SK-N-DZ (cell line): ENCODE measurements at places on chromosomes 12 and 14.

GRCh38 chr12:116697305-116697704 lies 40.6 kb downstream of the SPRING1 start:
- DNase-seq = peak; percentile 76

- DNase-seq = no peak
Observed at GRCh38 chr14:28280530-28280929, 486.1 kb upstream of the FOXG1 start.

- DNase-seq = no peak
Observed at GRCh38 chr12:62347922-62348650, 87.9 kb downstream of the USP15 start.

- no peak for DNase-seq
Observed at GRCh38 chr12:47903927-47904712, 674 bp downstream of the VDR start.

DNA sequence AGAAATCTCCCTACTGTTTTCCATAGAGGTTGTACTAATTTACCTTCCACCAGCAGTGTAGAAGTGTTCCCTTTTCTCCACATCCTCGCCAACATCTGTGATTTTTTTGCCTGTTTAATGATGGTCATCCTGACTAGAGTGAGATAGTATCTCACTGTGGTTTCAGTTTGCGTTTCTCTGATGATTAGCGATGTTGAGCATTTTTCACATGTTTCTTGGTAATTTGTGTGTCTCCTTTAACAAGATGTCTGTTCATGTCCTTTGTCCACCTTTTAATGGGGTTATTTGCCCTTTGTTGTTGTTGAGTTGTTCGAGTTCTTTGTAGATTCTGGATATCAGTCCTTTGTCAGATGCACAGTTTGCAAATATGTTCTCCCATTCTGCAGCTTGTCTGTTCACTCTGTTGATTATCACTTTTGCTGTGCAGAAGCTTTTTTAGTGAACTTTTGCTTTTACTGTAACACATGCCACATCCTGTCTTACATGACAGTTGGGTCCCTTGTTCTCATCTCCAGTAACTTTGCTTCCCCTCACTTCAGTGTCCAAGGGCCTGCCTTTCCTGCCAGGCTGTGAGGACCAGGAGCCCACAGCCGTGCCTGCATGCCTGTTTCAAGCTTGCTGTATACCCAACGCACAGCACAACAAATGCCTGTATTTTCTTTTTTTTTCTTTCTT lies 64.9 kb downstream of the SPRING1 start:
- DNase-seq = no peak

GRCh38 chr12:128323145-128323920 lies 56.4 kb downstream of the TMEM132C start:
- peak; percentile 98 for DNase-seq

DNA sequence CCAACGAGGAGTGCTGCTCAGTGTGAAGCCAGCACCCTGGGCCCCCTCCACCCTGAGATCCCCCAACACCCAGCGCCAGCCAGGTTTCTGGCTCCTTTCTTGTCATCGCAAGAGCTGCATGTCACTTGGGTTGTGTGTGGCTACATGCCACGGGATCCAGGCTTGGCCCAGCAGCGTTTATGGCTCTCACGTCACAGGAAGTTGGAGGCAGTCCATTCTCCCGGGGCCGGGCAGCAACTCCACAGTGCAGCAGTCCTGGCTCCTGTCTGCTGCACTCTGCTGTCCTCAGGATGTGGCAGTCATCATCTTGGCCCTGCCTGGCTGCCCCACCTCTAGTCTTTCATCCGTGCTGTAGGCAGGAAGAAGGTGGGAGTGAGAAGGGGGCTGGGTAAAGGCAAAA lies 78.3 kb downstream of the AACS start:
- no peak for DNase-seq

GRCh38 chr12:21599143-21599999 lies 5.3 kb downstream of the GYS2 start:
- DNase-seq = no peak

DNA sequence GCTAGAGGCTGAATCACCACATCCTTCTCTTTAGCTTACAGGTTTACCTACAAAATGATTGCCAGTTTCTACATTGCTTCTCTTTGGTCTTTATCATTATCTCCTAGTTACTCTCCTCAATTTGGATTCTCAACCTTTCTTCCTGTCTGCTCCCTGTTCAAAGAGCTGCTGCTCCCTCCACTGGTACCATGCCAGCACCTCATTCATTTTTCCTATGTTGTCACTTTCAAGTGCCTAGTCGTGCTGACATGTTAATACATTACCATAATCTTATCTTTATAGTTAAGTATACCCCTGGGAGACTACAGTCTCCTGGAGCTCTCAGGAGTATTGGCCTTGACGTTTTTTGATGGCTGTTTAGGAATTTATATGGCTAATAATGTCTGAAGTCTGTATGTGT lies 14.2 kb downstream of the FRS2 start:
- DNase-seq = no peak

DNA sequence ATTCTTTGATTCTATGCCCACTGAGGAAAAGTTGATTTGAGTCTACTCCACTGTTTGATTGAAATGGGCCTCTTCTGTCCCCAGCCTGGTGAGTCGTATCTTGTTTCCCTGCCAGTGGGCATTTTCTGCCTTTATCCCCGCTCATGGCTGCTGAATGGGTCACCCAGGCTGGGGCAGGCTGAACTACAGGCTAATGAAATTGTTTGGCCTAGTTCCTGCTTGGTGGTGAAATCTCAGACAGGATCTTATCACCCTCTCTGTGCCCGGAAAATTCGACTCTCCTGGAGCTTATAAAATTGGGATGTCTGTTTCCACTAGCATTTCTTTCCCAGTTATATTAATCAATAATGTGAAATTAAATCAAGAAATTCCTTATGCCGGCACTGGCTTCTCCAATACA lies 65.0 kb downstream of the CHST11 start:
- no peak for DNase-seq

- peak; percentile 53 for DNase-seq
Observed at GRCh38 chr12:117857632-117858612, 110.9 kb downstream of the KSR2 start.

DNA sequence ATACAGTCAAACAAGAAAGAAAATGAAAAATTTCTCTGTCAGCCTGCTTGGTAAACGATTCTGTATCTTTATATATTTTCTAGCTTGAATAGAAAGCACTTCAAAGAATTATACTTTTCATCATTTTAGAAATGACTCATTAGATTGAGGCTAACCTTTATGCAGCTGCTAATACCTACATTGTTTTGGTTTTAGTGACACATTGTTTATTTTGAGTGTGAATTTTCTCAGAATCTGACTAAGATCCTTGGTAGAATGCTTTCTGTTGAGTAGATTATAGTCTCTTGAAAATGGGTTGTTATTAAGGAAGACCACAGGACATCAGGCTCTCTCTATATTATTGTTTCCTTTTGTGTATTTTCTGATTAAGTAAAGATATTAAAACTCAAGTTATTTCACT lies at the start of gene PMCH:
Gene PMCH (minus strand): TSS at position 45 of the 400 bp plus-strand sequence. CDS start 63 bp downstream, outside the sequence.
- no peak for DNase-seq

DNA sequence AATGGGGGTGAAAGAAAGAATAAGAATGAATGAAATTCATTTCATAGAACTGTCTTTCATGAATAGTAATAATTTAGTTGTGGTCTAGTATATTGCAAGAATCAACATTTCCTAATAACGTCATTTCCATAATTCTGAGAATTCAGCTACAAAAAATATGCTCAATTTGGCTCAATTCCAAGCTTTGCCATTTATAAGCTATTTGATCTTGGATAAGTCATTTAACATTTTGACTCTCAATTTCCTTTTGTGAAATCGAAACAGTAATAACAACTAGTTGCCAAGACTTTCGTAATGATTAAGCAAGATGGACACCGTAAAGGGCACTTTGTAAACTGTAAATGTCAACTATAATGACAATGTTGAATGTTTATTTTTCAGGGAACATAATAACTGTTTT lies 18.1 kb downstream of the NOS1 start:
- DNase-seq = no peak

DNA sequence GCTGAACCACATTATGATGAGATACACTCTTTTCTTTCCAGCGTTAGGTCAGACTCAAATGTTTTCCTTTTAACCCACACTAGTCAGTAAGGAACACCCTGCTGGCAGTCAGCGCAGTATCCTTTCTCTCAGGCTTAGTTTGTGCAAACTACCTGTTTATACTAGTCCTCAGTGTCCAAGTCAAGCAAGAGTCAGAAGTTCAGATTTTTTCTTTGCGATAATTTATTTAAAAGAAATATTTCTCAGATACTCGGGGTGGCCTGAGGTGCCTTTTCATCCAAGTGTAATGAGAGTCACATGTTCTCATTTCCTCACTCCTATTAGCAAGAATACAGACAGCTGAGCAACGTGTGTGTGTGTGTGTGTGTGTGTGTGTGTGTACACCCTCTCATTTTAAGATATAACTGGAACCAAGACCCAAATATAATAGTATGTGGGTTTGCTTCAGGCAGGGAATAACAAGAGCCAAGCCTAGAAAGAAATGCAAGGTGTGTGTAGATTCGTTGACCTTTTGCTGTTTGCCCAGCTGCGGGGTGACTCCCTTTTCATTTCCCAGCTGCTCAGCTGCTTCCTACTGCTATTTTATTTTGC lies 182.7 kb downstream of the KICS2 start:
- DNase-seq = no peak

DNA sequence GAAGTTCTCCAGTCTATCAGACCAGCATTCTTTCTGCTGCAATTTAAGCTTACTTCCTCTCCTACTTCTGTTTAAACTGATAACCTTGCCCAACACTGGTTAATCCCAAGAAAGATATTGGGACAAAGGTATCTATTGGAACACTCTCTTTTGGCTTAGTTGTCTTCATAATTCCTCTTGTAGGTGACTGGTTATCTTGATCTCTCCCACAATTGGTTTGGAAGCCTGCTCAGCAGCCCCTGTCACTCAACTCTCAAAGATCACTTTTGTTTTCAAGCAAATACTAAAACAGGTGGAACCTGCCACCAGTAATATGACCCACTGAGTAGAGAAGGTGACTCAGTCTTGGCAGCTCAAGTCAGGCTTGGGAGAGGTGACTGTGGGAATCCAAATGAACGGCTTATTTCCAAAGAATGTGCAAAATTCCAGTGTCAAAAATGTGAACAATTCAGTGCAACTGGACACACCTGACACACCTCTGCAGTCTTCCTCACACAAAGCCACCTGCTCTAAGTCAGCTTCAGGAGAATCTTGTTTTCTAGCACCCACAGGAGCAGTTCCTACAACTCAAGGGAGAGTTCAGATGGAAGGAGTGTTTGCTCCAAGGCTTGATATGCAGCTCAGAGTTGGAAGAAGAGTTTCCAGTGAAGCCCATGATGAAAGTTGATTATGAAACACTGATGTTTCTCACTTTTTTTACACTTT lies 83.2 kb upstream of the SLC38A2 start:
- DNase-seq = peak; percentile 13

DNA sequence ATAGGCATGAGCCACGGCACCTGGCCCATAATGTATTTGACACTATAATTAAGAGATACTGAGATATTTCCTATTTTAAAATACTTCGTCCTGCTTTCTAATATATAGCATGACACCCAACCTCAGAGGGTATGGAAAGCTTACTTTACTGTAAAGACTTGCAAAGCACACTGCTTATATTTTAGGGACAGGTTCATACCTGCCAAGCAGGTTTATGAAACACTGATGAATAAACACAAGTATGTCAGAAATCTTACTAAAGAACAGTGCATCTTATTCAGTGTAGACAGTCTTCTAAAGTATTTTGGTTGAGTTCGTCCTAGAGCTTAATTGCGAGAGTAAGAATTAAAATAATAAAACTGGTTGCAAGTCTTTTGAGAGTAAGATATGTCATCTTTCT lies 65.4 kb downstream of the PPFIBP1 start:
- no peak for DNase-seq

DNA sequence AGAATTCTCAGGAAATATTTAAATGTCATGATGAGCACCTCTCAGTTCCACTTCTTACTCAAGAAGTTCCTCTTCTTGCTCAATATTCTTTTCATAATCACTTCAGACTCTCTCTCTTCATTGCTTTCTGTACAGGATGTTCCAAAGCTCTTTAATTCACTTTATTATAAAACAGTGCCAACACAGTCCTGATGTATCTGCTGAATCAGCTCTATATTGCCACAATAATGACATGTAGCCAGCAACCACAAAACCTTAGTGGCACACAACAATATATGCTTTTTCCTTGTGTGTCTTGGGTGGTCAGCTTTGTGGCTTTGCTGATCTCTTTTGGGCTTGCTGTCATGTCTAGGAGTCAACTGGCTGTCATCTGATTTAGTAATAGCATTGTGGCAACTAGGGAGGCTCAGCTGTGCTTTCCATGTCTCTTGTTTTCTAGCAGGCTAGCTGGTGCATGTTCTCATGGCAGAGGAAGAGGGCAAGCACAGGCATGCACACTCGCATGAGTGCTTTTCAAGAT lies 52.8 kb upstream of the SLC2A13 start:
- DNase-seq = no peak

GRCh38 chr14:81401420-81402122 lies 1.4 kb upstream of the STON2 start:
- no peak for DNase-seq

- DNase-seq = no peak
Observed at GRCh38 chr12:108757856-108758255, 26.5 kb upstream of the CORO1C start.

- DNase-seq = no peak
Observed at GRCh38 chr12:103903993-103904392, 26.2 kb upstream of the HSP90B1 start.

DNA sequence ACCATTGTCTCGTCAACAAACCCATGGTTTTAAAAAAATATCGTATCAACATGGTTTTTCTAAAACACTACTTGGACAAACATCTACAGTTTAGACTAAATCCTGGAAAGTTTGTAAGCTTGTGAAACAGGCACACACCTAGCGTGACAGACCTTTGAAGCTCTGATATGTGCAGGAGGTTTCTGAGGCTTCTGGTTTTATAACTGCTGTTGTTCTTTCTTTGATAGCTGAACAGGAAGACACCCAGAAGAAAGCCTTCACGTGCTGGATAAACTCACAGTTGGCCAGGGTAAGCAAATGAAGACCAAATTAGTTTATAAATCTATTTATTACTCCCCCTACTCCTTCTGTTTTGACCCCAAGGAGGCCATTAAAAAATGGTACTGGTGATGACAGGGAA lies 87.6 kb downstream of the SYNE2 start:
- DNase-seq = no peak

GRCh38 chr12:131090274-131091210 lies 136.8 kb downstream of the ADGRD1 start:
- DNase-seq = no peak

DNA sequence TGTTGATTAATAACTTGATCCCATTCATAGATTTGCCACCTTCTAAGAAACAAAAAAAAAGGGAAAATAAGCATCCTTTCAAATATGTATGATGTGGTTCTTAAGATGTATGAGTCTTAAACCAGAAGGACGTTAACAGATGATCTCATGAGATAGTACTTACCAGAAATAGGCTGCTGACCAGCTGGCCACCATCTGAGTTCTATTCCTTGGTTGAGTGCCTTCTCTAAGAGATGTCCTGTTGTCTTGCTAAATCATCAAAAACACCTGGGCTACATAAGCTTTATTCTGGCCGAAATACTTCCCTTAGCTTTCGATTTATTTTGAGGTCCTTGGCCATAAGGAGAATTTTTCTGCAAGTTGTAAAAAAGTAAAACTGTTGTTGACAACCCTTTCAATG lies 55.6 kb downstream of the GPR65 start:
- no peak for DNase-seq

- DNase-seq = peak; percentile 65
Observed at GRCh38 chr14:66359500-66359899, 126.7 kb upstream of the CCDC196 start.
